GM13977 (cell line): ENCODE measurements at places on chromosomes 3 and 15.

DNA sequence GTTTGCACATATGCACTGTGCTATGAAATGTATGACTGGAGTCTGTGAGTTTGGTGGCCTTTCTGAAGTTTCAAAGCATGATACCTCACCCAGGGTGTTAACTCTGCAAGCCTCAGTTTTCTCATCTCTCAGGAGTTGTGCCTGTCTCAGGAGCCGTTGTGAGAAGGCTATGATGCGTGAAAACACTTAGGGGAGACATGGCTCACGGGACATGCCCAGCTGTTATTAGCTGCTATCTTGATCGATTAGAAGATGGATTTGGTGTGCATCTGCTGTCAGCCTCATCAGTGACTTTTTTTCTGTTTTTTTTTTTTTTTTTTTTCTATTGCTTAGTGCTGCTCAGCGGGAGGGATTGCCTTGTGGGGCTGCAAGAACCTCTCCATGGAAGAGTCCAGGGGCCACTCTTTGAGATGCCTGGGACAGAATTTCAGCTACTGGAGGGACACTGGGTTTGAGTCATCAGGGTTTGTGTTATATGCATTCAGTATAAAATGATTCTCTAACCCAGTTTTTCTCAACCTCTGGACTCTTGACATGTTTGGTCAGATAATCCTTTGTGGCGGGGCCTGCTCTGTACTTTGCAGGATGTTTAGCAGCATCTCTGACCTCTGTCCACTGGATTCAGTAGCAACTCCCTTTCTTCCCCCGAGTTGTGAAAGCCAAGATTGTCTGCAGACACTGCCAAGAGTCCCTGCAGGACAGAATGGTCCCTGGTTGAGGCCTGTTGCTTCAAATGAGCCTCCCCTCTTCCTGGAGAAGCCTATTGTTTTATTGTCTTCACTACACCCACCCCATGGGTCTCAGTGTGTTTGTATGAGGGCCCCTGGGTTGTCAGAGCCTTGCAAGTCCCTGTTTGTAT is 181.4 kb downstream of the CACNA2D3 start:
- DNase-seq, result no peak

DNA sequence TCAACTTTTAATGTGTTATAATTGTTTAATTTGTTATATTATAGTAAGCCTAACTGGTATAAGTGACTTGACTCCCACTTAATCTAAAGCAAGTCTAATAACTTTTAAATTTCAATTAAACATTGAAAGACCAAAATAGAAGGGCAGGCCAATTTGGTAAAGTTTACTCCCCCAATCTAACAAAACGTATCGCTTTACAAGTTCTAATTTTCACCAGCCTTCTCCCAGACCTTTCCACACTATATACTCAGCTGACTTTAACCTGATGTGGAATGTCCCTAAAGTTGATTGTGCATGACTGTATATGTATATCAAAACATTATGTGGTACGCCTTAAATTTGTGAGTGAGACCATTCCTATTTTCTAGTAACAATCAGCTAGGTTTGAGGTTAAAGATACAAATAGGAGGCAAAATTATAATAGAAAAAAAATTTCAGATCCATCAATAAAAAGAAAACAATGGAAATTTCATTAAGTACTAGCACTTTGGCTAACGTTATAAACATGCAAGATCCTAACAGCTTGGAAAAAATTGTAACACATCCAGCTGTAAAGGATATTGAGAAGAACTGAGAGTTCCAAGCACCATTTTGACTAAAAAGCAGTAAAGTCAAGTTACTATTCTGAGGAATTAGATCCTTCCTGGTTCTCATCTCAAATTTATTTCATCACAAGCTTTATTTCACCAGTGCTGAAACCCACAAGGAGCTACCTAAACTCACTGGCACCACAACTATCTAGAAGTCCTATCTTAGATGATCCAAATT is 199.5 kb downstream of the ERC2 start:
- no peak for DNase-seq

DNA sequence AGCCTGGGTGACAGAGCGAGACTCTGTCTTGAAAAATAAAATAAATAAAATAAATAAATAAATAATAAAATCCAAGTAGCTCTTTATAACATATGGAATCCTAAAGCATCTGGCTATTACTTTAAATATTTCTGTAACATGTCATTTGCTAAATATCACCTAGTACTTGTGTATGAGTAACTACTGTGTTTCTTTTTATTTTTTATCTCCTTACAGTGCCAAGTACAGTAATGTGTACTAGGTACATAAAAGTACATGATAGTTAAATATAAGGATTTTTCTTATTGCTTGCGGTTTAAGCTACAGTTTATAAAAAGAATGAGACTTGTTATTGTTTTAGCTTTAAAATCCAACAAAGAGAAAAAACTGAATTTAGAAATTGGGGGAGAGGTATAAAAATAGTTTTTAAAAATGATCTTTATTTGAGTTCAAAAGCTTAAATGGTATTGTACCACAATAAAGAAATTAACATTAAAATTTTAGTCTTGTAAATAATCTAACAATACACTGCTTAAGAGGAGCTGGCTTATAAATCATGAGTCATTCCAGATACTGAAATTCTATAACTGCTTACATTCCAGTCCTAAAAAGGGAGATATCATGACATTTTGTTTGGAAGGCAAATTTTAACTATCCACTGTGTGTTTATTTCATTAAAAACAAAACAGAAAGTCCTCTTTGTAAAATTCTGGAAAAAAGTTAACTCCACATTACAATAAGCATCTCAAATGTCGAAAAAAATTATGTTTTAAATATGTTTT is 73.1 kb downstream of the FGF7 start:
- no peak for DNase-seq

DNA sequence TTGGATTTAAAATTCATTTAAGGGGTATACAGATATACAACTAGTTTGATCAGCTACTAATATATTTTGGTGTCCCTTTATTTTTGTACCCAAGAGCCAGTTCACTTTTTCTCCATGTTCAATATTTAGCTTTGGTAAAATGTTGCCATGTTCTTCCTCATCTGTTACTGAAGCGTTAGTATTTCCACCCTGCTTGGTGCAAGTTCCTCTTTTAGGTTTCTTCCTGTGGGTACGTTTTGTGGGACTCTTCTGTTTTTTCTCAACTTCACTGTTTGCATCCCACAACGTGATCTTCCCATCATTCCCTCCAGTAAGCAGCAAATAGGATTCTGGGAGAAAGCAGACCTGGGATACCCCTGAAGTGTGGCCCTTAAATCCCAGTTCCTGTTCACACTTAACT is 14.1 kb downstream of the WDR53 start:
- DNase-seq, result no peak

GRCh38 chr3:112984485-112984884 is 6.3 kb upstream of the GTPBP8 start:
- DNase-seq, result no peak

DNA sequence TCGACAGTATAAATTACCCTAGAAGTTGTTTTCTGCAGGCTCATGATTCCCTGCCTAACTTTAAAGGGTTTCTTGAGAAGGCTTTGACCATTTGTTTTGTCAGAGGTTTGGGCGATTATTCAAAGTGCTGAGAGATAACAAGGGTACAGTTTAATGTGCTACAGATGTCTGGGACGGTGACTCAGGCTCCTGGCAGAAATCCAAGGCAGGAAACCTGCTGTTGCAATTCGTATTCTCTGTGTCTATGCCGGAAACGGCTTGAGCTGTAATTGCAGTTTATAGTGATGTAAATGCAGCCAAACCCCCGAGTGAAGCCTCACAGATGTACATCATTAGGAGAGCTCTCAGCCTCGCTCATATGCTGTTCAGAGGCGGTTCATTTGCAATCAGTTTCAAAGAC is 65.6 kb downstream of the SYNPR start:
- DNase-seq, result no peak

- DNase-seq, result no peak
These were observed 288.5 kb upstream of the UMPS start for GRCh38 chr3:124441766-124442165.
